ENCODE measurements at places on chromosomes 3 and 15. TPM values are rescaled to one million over a fixed set of nuclear protein-coding genes. Genes with fewer than 3 reads are reported as not detected.

The SCN11A gene
- total RNA-seq = not detected

The PATL2 gene
- not detected for total RNA-seq

- DNase-seq = no peak
These were observed 27.9 kb upstream of the RTP1 start for GRCh38 chr3:187169231-187169960.

DNA sequence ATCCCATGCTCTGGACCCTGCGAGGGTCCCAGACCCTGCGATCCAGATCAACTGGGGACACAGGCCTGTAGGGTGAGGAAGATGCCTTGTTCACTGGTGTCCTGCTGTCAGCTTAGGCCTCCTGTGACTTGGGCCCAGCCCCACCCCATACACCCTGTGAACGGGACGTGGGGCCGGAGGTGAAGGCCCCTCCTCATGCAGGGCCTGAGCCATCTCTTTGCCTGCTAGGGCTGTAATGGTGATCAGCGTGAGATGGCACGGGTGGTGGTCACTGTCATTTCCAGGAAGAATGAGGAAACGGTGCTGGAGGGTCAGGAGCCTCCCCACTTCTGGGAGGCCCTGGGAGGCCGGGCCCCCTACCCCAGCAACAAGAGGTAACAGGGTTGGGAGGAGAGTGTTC is 12.4 kb downstream of the VILL start:
- DNase-seq = no peak

GRCh38 chr3:15342945-15343344 is 10.6 kb upstream of the SH3BP5 start:
- no peak for DNase-seq

- no peak for DNase-seq
These were observed 49.1 kb upstream of the TMEM158 start for GRCh38 chr3:45275006-45275704.

- DNase-seq = no peak
These were observed 191.6 kb downstream of the KLHL25 start for GRCh38 chr15:85603160-85603559.

- DNase-seq = no peak
These were observed 2.7 kb downstream of the TM4SF19 start for GRCh38 chr3:196335503-196335948.

- DNase-seq = no peak
These were observed 10.3 kb upstream of the RHO start for GRCh38 chr3:129518038-129518561.

DNA sequence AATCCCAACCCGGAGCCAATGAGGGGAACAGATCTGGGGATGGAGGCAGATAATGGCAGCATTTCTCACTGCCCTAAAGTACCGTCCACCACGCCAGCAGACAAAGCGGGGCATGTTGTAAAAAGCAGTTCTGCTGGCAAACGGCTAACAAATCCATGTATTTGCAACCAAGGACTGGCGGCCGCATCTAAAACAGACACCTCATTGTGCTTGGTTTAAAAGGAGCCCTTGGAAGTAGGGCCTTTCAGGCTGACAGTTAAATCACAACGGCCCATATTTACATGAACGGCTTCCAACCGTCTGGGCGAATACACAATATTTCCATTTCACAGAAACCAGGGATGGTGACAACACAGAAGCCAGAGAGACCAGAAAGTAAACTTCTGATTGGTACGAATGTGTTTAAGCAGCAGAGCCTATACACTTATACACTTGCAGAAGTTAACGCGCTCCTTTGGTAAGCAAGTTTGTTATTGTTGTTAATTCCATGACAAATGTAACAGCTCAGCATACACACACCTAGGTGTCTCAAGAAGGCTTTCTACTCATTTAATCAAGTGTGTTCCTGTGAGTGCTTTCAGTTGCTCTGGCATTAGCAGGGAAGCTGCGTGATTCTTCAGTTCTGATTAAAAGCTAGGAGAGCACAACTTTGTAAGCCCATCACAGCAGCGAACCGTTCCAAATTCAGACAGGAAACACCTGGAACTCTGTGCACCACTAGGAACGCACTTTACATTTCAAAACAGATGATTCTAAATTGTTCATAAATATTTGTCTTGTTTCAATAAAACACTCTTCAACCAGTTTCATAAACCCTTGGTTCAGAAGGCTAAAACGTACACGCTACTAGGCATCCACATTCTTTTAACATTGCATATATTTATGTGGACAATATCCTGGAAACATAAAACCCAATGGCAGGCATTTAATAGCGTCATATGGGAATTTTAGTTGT is 112.9 kb downstream of the PDZRN3 start:
- no peak for DNase-seq
